ENCODE measurements at places on chromosomes 12 and 14.

GRCh38 chr12:115640929-115641328 is 636.6 kb downstream of the MED13L start:
- DNase-seq, result no peak

DNA sequence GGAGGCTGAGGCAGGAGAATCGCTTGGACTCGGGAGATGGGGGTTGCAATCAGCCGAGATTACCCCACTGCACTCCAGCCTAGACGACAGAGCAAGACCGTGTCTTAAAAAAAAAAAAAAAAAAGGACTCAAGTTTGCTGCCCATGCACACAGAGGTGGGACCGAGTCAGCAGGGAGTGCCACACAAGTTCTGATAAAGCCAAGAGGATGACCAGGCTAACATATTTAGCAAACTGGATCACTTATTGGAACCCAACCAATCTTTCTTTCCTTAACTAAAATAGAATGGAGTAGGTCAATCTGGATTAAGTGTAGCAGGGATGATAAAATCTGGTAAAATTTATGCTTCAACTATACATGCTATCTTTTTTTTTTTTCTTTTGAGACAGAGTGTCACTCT is 190.4 kb upstream of the FOXN3 start:
- no peak for DNase-seq

DNA sequence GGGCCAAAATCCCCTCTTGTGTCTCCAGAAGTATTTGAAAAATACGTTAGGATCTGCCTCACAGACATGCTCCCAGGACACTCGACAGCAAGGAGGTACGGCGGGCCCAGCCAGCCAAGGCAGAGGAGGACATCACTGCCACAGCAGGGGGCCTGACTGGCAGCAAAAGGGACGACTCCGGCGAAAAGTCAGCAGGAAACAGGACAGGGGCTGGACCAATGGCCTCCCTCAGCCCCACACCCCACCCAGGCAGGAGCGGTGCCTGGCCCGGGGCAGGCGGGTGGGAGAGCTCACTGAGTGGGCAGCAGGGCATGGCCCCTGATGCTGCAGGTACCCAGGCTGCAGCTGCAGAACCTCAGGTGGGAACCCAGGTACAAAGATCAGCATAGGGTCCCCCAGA is 17.8 kb downstream of the BRF1 start:
- DNase-seq, result no peak

DNA sequence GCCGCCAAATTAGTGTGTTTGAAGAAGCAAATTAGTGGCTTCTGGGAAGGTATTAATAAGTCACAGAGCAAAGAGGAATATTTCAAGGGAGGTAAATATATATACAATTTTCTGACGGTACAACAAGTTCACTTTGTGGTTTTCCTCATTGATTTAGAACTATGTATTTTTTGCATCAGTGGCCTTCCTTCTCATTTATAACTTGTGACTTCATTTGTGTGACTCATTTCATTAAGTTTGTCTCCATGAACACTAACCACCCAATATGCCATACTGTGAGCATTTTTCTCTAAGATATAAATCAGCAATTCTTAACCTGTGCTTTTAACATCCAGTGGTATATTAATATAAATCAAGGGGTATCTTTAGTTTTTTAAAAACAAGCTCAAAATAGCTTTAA is 29.3 kb upstream of the ARHGAP5 start:
- no peak for DNase-seq

- peak; percentile 13 for DNase-seq
Observed at GRCh38 chr12:123533672-123534643, at the start of gene RILPL1. RILPL1 (minus strand) TSS chr12:123533719; CDS start chr12:123533482, 237 bp downstream.

- DNase-seq, result no peak
Observed at GRCh38 chr14:103016071-103016470, 41.3 kb downstream of the CDC42BPB start.

- DNase-seq, result no peak
Observed at GRCh38 chr14:60166142-60166541, 944 bp upstream of the DHRS7 start.

- DNase-seq, result no peak
Observed at GRCh38 chr12:50052964-50053363, 4.4 kb upstream of the ASIC1 start.

DNA sequence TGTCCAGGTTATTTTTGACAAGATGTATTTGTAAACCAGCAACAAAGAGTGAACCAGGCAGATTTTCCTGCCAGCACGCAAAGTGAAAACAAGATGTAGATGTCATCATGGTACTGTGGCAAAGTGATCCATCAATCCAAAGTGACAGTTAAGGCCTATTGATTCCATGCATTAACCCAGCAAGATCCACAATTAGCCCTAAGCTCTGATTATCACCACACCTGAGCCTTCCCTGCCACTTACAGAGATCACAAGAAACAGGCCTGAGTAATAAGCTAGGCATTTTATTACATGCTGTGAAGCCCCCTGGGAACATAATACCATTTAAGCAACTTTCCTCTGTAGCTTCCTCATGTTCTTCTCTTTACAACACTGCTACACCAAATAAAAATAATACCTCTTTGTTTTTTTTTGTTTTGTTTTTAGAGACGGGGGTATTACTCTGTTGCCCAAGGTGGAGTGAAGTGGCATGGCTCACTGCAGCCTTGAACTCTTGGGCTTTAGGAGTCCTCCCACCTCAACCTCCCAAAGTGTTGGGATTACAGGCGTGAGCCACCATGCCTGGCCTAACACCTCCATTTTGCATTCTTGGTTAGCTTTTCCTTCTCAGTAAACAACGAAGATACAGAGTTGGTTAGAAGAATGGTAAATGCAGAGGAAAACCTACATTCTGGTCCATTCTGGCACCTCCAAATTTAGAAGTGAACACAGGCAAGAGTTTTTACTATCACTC is 85.5 kb downstream of the STON2 start:
- no peak for DNase-seq

- no peak for DNase-seq
Observed at GRCh38 chr14:30108975-30109700, 181.5 kb upstream of the PRKD1 start.

DNA sequence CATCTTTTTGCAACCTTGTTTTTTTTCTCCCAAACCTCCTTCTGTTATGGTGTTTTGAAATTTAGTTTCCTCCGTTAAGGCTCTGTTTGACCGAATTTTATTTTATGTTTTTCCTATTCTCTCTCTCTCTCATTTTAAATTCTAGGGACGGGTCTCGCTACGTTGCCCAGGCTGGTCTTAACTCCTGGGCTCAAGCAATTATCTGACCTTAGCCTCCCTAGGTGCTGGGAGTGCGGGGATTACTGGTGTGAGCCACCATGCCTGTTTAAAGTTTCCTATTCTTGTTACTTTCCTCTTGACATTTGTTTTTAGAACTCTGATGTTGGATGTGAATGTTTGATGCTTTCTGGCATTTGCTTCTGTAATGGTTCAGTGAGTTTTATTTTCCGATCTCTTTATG is 1.0 kb downstream of the ZC3H14 start:
- no peak for DNase-seq

GRCh38 chr14:101797856-101798255 is 36.3 kb downstream of the PPP2R5C start:
- no peak for DNase-seq

DNA sequence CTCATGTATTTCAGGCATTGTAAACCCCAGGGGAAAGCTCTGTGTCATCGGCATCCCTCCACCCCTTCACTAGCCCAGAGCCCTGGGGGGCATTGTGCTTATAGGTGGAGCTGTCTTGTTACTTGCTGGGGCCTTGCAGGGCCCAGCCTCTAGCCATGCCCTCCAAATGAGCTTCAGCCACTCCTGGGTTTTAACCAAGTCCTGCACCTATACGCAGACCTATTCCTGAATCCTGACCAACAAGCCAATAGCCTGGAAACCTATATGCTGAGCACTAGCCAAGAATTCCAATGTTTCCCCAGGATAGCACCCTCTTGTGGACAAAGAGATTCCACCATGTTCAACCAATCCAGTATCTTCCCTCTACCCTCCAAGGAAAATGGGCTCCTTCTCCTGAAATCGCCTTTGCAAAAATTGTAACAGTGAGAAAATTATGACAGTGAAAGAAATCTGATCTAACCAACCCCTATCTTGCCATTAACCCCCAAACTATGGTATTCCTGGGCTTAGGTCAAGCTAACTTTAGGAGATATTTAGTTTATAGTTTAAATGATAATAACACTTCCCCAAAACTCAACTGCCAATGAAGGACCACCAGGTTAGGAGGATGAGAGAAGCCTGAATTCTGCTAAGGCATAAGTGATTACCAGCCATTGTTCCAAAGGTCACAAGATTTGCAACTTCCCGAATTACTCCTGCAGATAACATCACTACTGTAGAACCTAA is 55.5 kb downstream of the TTC7B start:
- peak; percentile 57 for DNase-seq

GRCh38 chr12:119681728-119682638 is 14.1 kb downstream of the PRKAB1 start:
- DNase-seq, result no peak

DNA sequence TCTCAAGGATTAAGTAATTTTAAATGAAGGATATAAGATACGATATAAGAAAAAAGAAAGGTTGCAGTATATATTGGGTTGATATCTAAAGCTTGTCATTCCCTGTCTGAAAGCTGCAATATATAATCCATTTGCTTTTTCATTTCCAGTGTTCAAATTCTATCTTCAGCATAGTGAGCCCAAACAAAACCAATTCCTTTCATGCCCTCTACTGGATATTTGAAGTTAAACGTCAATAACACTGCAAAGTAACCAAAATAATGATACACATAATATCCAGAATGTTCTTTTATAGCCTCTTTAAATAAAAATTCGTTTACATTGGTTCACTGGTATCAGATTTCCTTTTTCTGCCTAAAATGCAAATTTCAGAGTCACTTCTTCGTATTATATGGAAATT is 64.5 kb upstream of the DAAM1 start:
- peak; percentile 37 for DNase-seq

DNA sequence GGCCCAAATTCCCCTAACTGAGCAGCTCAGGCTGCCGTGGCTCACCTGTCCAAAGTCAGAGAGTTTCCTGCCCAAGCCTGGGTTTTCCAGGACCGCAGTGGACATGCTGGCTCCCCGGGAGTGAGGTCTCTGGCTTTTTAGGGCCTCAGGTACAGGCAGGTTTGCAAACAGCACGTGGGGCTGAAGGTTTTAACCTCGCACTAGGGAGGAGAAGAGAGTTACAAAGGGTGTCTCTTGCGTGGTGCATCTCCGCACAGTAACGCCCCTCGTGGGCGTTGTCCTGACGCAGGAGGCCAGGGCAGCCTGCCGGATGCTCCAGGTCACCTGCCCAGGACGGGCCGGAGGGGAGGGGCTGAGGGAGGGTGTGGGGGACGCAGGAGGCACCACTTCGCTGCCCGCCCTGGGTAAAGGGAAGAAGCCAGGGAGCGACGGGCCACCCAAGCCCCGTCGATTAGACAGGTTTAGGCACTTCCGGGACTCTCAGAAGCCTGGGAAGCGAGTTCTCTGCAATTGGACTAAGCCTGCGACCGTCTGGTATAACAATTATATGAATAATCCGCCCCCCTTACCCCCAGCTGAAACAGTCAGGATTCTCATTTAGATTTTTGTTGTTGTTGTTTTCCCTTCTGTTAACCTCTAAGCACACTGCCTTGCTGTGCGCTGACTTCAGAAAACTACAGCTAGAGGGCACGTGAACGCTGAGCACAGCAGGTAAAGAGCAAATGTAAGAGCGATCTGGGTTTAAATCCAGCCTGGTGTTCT is at the start of gene PAH:
Gene PAH (minus strand): TSS at position 219 of the 762 bp plus-strand sequence. CDS start 114 bp downstream, at position 105.
- DNase-seq, result no peak

DNA sequence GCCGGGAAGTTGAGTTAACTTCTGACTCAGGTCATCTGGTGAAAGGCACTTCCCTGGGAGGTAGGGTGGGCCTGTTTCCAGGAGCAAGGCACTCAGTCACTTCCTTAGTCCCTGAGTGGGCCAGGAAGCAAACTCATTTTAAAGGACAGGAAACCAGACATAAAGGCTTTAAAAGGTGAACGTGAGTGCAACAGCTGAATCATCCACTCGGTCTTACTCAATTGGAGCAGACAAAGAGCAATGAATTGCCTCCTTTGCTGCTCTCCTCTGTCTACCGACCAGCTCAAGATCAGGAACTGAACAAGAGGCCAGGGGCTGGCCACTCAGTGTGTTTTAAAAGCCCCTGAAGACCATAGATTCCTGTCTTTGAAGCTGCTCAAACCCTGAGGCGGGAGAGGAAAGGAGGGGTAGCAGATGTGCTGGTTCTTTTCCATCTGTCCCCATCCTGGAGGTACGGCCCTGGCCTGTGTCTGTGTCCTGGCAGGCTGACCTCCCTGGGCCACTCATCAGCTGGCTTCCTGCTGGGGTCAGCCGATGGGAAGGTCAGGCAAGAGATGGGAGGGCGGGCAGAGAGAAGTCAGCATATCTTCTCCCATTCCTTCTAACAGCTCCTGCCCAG is 148.9 kb downstream of the PPM1H start:
- DNase-seq, result peak; percentile 66
